RWPE2 (cell line): ENCODE measurements at places on chromosomes 5 and 9.

DNA sequence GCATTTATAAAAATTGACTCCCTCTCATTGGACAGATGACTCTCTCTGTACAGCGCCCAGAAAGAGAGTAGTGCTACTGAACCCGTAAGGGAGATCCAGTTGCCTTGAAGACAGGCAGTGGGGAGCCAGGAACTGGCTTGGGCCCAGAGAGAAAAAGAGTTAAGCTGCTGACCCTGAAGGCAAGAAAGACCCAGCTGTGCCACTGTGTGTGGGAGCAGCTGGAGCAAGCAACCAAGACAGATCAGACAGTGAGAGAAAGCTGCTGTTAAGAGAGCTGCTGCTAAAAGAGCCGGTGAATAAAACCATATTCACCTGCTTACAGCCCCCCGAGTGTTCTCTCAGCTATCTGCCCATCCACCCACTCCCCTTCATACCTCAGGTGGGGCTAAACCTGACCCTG, 149.7 kb upstream of the ADAMTS16 start:
- peaks cover 13% of the 10 kb centered on the region for H3K27me3 ChIP-seq
- no peaks in the 10 kb centered on the region for H3K4me1 ChIP-seq
- DNase-seq = no peak
- H3K27ac ChIP-seq = no peak overlapping the region

DNA sequence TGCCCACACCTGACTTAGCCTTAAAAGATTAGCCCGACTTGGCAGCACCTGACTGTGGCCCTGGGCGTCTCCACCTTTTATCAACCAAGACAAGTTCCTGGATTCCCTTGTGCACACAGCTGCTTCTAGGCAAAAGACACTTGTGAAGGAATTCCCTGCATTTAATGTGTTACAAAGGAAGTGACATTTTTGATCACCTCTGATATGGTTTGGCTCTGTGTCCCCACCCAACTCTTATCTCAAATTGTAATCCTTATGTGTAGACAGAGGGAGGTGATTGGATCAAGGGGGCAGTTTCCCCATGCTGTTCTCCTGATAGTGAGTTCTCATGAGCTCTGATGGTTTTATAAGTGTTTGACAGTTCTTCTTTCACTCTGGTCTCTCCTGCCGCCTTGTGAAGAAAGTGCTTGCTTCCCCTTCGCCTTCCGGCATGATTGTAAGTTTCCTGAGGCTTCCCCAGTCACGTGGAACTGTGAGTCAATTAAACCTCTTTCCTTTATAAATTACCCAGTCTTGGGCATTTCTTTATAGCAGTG, 2.6 kb upstream of the CPEB4 start:
- H3K27me3 ChIP-seq = no peaks in the 10 kb centered on the region
- peaks cover 14% of the 10 kb centered on the region for H3K4me1 ChIP-seq
- no peak for DNase-seq

DNA sequence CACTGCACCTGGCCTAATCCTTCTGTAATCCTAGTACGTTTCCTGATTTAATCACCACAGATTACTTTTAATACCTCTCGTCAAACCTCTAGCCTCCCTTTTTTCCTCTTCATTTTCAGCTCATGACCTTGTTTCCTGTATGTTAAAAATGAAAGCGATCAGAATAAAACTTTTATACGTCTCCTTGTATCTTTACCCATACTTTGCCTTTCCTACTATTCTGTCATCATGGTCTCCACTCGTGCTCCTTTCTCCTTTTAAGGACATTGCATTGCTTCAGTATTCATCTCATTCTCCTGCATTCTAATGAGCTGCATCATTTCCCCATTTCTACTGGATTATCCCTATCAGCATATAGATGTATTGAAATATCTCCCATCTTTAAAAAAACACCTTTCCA, 8.5 kb downstream of the CDC42SE2 start:
- no peaks in the 10 kb centered on the region for H3K27me3 ChIP-seq
- peaks cover 34% of the 10 kb centered on the region for H3K4me1 ChIP-seq
- H3K27ac ChIP-seq = no peak overlapping the region
- H3K36me3 ChIP-seq = no peaks in the 10 kb centered on the region

- H3K27ac ChIP-seq = peak overlapping the region; percentile 22
- no peak overlapping the region for H3K4me3 ChIP-seq
- H3K36me3 ChIP-seq = no peaks in the 10 kb centered on the region
These were observed 15.9 kb downstream of the ABHD17B start for GRCh38 chr9:71895117-71895516.

DNA sequence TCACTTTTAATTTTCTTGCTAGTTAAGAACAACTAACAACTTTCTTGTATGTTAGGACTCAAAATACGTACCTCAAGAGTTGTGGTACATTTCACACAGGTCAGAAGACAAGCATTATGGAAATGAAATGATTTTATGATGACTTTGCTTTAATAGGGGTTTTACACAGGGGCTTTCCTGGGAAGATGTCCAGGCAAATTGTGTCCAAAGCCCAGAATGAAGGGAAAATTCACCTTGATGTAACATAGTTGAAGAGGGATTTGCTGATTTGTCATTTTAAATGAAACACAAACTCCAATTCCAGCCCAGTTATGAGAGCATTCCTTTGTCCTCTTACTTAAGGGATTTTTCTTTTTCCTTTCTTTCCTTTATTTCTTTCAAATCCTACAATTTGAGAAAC, 89.2 kb downstream of the ARL15 start:
- no peak overlapping the region for H3K27ac ChIP-seq
- no peak overlapping the region for H3K4me3 ChIP-seq
- no peak for DNase-seq
- H3K36me3 ChIP-seq = no peaks in the 10 kb centered on the region
- no peaks in the 10 kb centered on the region for H3K27me3 ChIP-seq

DNA sequence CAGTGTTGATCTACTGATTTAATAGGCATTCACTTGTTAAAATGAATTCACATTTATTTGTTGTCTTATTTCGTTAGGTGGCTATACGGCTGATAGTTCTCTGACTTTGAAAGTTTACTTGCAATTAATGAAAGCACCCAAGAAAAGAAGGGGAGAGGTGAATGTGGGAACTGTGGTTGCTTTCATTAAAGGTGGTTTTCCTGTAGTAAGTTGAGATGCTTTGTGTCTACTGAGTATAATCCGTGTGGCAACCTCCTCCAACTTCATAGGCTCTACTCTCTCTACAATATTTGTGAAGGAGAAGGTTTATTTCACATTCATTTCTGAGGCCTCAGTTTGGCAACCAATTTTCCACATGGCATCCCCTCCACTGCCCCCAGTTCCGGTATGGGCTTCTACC, 12.8 kb upstream of the MACIR start:
- no peak overlapping the region for H3K4me3 ChIP-seq
- no peaks in the 10 kb centered on the region for H3K4me1 ChIP-seq
- H3K36me3 ChIP-seq = no peaks in the 10 kb centered on the region
- no peak overlapping the region for H3K27ac ChIP-seq
- DNase-seq = no peak

DNA sequence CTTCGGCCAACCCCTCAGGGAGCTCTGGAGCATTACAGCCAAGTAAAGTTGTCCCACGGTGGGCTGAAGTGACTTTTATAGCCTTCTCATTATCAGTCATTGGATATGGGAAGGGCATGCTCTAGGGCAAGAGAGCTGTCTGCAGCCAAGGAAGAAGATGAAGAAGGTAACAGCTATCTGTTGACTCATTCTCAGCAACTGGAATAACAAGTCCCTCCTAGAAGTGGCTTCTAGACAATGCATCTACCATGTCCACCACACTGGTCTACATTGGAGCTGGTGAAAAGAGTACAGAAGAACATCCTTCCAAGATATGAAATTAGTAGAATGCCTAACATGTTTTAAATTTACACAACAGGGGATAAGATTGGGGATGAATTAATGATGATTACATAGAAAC, 524.2 kb downstream of the ACTL7B start:
- H3K27me3 ChIP-seq = no peaks in the 10 kb centered on the region
- DNase-seq = no peak
- no peaks in the 10 kb centered on the region for H3K36me3 ChIP-seq
- H3K4me3 ChIP-seq = no peak overlapping the region
- H3K27ac ChIP-seq = no peak overlapping the region

DNA sequence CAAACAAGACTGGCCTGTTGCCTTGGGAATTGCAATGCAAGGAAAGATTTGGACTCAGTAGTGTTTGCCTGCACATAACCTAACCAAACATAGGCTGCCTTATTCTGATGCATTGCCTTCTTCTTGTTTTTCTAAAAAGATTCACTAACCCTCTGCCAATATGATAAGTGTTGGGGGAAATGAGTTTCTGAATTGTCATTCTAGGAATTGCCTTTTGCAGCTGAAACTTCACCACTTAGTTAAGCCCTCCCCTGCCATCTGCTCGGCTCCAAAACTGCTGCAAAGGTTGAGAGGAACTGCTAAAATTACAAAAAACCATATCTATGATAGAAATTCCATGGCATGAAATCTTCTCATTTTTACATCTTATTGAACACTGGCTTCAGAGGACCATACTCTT, 41.6 kb upstream of the SPATA31D4 start:
- no peaks in the 10 kb centered on the region for H3K27me3 ChIP-seq
- H3K36me3 ChIP-seq = no peaks in the 10 kb centered on the region
- no peaks in the 10 kb centered on the region for H3K4me1 ChIP-seq
- DNase-seq = no peak
- H3K4me3 ChIP-seq = no peak overlapping the region

DNA sequence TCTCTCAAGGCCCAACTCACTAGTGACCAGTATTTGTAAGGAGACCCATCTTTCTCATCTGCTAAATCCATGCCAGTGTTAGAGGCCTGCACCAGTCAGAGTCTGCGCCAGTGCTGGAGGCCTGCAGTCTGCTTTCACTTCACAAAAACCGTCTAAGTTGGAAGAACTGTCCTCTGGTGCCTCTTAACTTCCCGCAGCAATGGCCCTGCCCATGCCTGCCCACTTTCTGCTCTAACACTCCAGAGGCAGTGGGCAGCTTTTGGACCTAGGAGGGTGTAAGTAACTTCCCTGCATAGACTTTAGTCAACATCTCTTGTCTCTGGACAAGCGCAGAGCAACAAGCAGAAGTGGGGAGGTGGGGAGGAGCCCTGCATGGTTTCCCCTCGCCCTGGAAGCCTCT, 152.9 kb downstream of the AUH start:
- H3K27me3 ChIP-seq = no peaks in the 10 kb centered on the region
- no peaks in the 10 kb centered on the region for H3K36me3 ChIP-seq
- no peak for DNase-seq
- no peak overlapping the region for H3K27ac ChIP-seq
- peaks cover 2% of the 10 kb centered on the region for H3K4me1 ChIP-seq

DNA sequence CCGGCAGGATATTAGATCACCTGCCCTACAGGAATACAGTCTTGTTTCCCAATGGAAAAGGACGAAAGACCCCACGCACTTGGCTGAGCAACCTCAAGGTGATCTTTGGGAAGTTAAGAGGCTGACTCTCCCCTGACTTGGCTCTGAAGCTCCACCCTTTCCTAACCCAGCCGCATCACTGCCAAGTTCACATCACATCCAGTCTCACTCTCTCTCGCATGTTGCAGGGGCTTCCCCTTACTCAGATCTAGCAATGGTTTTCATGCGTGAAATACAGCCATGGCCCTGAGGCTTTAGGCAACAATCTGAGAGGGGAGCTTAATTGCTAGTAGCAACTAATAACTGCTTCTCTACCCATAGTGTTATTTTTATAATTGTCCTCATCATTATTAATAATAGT, 211.6 kb downstream of the DOCK8 start:
- H3K36me3 ChIP-seq = no peaks in the 10 kb centered on the region
- no peaks in the 10 kb centered on the region for H3K4me1 ChIP-seq
- H3K27me3 ChIP-seq = no peaks in the 10 kb centered on the region
- no peak overlapping the region for H3K27ac ChIP-seq
- H3K4me3 ChIP-seq = no peak overlapping the region
- no peak for DNase-seq

DNA sequence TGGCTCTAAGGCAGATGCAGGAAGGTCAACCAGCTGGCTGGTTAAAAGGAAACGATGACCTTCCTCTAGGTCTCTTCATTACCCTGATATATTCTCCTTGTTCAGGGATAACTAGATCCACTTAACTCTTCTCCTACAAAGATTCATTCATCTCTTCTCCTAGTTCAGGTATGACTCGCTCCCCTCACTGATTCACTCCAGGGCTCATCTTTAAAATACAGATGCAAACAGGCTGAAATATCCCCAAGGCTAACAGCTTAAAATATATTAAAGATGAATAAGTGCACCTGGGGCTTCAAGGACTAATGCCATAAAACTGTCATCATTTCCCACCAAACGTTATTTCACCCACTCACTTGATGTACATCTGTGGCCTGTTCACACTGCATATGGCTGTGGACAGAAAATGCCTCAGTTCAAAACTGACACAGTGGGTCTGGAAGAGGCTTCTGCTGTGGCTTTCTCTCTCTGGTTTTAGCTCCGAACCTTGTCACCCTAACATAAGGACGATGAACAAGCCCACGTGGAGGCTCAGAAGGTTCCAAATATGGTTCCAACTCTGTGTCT, 366.9 kb downstream of the DEPDC1B start:
- H3K4me3 ChIP-seq = no peak overlapping the region
- DNase-seq = no peak
- H3K36me3 ChIP-seq = no peaks in the 10 kb centered on the region
- H3K4me1 ChIP-seq = peaks cover 4% of the 10 kb centered on the region
- H3K27ac ChIP-seq = no peak overlapping the region

- no peaks in the 10 kb centered on the region for H3K4me1 ChIP-seq
- no peak overlapping the region for H3K27ac ChIP-seq
- no peaks in the 10 kb centered on the region for H3K36me3 ChIP-seq
- DNase-seq = no peak
These were observed 62.1 kb upstream of the SPDL1 start for GRCh38 chr5:169521366-169521983.

GRCh38 chr5:164203581-164204225, 698.3 kb downstream of the MAT2B start:
- no peaks in the 10 kb centered on the region for H3K27me3 ChIP-seq
- no peak overlapping the region for H3K4me3 ChIP-seq
- H3K36me3 ChIP-seq = no peaks in the 10 kb centered on the region
- peaks cover 29% of the 10 kb centered on the region for H3K4me1 ChIP-seq
